ENCODE measurements at places on chromosomes 1 and 21. TPM values are rescaled to one million over a fixed set of nuclear protein-coding genes. Genes with fewer than 3 reads are reported as not detected.
A peak's percentile ranks its signal among the peaks of the same experiment; 100 is the strongest.

The CHODL gene
- not detected for polyA plus RNA-seq

The OR10Z1 gene
- polyA plus RNA-seq, result 0.01 TPM

The KCNK1 gene
- 9.8 TPM for polyA plus RNA-seq

The LRRC71 gene
- polyA plus RNA-seq, result 0.19 TPM

DNA sequence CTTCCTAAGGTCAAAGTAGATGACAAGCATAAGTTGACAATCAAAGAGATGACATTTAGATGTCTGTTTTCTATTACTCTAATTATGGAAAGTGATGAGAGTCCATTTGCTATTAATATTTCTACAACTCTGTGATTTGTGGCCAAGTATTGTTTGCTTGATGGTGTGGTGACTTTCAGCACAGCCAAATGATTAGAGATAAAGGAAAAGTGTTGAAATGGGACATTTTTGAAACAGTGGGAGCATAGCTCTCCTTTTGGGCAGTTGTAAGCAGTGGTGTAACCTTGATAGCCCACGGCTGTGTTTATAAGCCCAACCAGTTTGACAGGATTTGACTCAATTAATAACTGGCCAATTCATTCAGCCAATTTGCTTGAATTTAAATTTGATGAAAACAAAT is 31.6 kb downstream of the ZC3H11B start:
- 0 out of 2 replicates have a peak, but pooled peaks cover 6% of the 10 kb centered on the region for H3K27me3 ChIP-seq
- H3K4me1 ChIP-seq, result no peaks in the 10 kb centered on the region
- H3K36me3 ChIP-seq, result no peaks in the 10 kb centered on the region
- no peak for DNase-seq
- H3K4me3 ChIP-seq, result no peak overlapping the region
- H3K27ac ChIP-seq, result no peak overlapping the region

DNA sequence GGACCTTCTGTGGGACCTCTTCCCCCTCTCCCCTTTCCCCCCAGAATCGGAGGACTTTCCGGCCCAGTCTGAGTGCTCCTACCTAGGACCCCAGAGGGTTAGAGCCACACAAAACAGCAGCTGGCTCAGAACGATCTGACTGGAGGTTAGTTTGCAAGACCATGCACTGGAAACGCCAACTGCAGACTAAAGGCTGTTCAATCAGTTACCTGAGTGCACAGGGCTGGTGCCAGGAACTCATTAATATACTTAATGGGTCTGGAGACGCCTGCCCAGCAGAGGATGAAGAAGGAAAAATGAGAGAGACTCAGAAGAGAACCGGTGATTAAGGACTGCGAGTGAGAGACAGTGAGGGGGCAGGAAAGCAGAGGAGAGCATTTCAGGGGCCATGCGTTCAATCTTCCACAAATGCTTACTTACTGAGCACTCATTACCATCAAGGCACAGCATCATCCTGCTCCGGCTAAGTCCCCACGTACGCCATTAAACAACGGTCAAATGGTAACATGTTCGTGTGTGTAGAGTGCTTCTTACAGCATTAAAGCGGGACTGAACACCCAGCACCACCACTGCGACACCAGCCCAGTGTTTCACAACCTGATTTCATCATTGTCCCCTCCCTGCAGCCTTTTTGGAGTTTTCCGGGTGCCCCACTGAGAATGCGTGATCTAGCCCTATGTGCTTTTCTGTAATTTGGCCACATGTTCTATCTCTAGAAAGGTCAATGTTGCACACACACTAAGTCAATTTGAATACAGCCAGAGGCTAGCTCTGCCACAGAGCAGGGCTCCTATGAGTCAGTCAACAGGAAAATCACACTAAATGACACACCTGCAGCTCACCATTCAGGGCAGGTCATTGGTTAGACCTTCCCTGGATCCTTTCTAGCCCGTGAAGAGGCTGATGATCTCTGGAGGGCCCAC is 7.6 kb downstream of the ENO1 start:
- no peak for DNase-seq
- peak overlapping the region; percentile 16 for H3K27ac ChIP-seq
- peaks cover 99% of the 10 kb centered on the region for H3K36me3 ChIP-seq
- no peaks in the 10 kb centered on the region for H3K27me3 ChIP-seq
- H3K4me1 ChIP-seq, result peaks cover 29% of the 10 kb centered on the region
- H3K4me3 ChIP-seq, result no peak overlapping the region

DNA sequence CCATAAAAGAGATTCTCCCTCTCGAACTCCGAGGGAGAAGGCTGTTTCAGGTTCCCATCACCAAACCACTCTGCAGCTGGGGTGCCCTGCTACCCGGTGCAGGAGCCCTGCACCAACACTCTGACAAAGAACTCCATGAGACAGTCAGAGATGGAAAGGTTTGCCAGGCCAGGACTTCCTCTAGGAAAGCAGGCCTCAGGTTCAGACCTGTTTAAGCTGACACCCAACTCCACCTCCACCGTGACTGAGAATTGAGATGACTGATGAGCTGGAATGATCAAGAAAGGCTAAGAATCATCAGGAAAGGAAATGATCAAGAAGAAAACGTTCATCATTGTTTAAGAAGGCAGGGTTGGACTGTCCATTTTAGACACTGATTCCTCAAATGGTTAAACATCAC is 46.2 kb upstream of the KCNE1 start:
- H3K27me3 ChIP-seq, result no peaks in the 10 kb centered on the region
- no peak for DNase-seq
- no peak overlapping the region for H3K4me3 ChIP-seq
- no peak overlapping the region for H3K27ac ChIP-seq
- H3K36me3 ChIP-seq, result no peaks in the 10 kb centered on the region

DNA sequence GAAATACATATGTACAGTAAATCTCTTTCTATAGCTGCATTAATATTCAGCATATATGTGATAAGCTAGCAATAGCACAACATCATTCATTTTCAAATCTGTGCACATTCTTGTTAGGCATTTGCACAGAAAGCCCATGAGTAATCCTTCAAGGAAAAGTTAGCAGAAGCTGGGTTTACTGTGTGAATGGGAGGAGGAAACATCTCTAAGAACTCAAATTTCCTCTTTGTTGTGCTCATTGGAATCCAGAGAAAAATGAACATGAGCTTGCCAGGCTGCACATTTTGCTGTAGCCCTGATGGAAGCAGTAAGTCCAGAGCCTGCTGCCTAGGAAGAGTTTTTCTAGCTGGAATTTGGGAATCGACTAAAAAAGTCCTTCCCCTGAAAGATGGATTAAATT is 214.2 kb upstream of the FOXD3 start:
- H3K36me3 ChIP-seq, result no peaks in the 10 kb centered on the region
- no peak for DNase-seq
- H3K27me3 ChIP-seq, result peaks cover 3% of the 10 kb centered on the region
- H3K4me3 ChIP-seq, result no peak overlapping the region
- no peaks in the 10 kb centered on the region for H3K4me1 ChIP-seq

DNA sequence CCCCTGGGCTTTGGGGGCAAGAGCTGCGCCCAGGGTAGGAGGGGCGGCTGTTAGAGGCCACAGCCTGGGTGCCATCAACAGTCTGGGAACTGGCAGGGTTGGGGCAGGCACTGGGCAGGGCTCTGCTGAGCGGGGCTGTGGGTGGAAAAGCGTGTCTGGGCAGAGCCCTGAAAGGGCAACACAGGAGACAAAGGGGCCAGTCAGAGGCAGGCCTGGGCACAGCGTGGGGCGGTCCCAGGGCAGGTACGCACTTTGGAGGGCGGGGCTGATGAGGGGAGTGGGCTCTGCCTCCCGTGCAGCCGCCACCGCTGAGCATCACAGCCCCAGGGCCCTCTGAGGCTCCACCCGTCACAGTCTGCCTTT is 13.9 kb downstream of the CELSR2 start:
- H3K36me3 ChIP-seq, result peaks cover 45% of the 10 kb centered on the region
- no peak for DNase-seq
- H3K27ac ChIP-seq, result no peak overlapping the region
- H3K4me3 ChIP-seq, result no peak overlapping the region
- H3K4me1 ChIP-seq, result no peaks in the 10 kb centered on the region

- H3K36me3 ChIP-seq, result no peaks in the 10 kb centered on the region
- no peaks in the 10 kb centered on the region for H3K4me1 ChIP-seq
- DNase-seq, result no peak
- no peak overlapping the region for H3K4me3 ChIP-seq
- no peak overlapping the region for H3K27ac ChIP-seq
These were observed 425.1 kb downstream of the KIF26B start for GRCh38 chr1:245579881-245580280.

GRCh38 chr1:6270401-6270800 is 9.5 kb upstream of the GPR153 start:
- H3K36me3 ChIP-seq, result no peaks in the 10 kb centered on the region
- no peak overlapping the region for H3K27ac ChIP-seq
- no peak overlapping the region for H3K4me3 ChIP-seq
- H3K4me1 ChIP-seq, result peaks cover 68% of the 10 kb centered on the region

- DNase-seq, result no peak
- H3K4me3 ChIP-seq, result no peak overlapping the region
- no peak overlapping the region for H3K27ac ChIP-seq
These were observed 16.6 kb downstream of the DDI2 start for GRCh38 chr1:15633756-15634420.

DNA sequence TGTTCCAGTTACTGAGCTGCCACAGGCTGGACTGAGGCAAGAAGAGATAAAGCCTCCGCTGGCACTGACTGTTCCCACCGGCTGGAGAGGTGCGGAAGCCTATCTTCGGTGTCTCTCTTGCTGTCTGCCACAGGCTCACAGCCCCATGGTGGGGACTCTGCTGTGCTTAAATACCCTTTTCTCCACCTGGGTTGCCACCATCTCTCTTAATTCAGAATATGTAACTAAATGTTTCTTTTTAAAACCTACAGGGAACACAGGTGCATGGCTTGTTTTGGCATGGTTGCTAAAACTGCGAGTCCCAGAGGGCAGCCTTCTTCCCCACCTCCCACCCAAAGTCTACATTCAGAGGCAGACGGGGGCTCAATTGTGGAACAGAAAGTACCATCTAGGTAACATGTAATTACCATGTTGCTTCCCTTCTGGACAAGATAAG is 8.1 kb upstream of the LBR start:
- H3K27ac ChIP-seq, result 0 out of 3 replicates have a peak overlapping the region, but pooled peaks have one; percentile 14

- DNase-seq, result no peak
- H3K4me1 ChIP-seq, result peaks cover 30% of the 10 kb centered on the region
- no peaks in the 10 kb centered on the region for H3K27me3 ChIP-seq
- peaks cover 21% of the 10 kb centered on the region for H3K36me3 ChIP-seq
- H3K27ac ChIP-seq, result no peak overlapping the region
These were observed 2.2 kb downstream of the NFIA start for GRCh38 chr1:61084491-61085031.

DNA sequence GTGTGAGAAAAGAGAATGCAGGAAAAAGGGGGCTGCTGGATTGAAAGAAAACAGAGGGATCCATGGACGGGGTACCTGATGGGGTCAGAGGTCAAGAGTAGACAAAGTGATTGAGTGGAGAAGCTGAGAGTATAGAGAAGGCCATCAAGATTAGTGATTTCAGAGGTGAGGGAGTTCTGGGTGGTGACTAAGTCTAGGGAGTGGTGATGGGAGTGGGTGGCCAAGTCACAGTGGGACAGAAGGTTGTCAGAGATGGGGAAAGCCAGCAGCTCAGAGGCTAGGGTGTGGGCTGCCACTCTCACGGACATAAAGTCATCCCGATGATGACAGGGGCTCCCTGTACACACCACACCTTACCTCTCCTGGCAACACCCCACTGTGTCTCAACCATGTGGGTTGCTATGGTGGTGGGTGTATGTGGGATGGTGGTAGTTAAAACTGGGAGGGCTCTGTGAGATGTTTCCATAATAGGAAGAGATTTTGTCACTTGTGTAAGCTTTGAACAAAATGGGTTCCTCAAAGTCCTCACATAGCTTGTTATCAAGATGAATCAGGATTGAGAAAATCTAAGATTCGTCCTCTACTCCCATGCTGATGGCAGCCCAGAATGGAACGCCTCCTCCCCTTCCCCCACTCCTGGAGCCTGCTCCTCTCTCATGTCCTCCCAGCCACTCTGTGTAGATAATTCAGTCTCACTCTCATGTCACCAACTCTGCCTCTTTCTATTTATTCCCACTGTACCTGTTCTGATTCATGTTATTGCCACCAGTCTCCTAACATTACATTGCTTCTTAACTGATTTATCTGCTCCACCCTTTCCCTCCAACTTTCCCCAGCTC is 20.3 kb upstream of the CSF1 start:
- no peaks in the 10 kb centered on the region for H3K36me3 ChIP-seq
- H3K4me3 ChIP-seq, result no peak overlapping the region
- H3K27me3 ChIP-seq, result no peaks in the 10 kb centered on the region
- peaks cover 15% of the 10 kb centered on the region for H3K4me1 ChIP-seq
- DNase-seq, result peak; percentile 67
- no peak overlapping the region for H3K27ac ChIP-seq

GRCh38 chr1:21258331-21259134 is 31.7 kb downstream of the ECE1 start:
- no peaks in the 10 kb centered on the region for H3K27me3 ChIP-seq
- H3K36me3 ChIP-seq, result peaks cover 10% of the 10 kb centered on the region
- peaks cover 31% of the 10 kb centered on the region for H3K4me1 ChIP-seq
- H3K27ac ChIP-seq, result no peak overlapping the region
- H3K4me3 ChIP-seq, result no peak overlapping the region
